CD4-positive, alpha-beta T cell treated with Interleukin-4 for 4 hours (primary cell): ENCODE measurements at places on chromosomes 12 and 14.

DNA sequence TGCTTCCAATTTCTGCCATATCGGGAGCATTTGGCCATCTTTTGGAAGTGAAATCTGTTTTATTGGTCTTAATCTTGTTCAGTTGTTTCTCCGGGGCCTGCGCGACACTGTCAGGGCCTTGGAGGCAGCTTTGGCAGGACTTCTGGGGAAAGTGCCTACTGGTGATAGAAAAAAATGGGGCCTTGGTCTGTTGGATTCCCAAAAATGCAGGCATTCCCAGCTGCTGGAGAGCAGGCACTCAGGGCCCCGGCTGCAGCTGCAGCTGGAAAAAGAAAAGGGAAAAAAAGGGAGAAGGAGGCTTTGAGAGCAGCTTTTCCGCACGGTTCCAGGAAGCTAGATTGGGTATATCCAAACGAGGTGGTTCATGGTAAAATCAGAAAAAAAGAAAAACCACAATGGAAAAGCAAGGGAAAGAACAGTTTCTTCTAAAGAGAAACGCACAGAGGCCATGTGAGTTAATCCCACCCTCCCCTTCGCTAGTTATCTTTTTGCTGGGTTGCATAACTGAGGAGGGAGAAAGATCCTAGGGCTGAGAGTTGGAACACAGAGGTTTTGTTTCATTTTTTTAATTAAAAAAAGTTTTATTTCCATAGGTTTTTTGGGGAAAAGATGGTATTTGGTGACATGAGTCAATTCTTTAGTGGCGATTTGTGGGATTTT lies 134.7 kb upstream of the RFLNA start:
- no peak for DNase-seq

GRCh38 chr12:23039834-23040233 lies 414.9 kb downstream of the ETNK1 start:
- DNase-seq, result no peak

DNA sequence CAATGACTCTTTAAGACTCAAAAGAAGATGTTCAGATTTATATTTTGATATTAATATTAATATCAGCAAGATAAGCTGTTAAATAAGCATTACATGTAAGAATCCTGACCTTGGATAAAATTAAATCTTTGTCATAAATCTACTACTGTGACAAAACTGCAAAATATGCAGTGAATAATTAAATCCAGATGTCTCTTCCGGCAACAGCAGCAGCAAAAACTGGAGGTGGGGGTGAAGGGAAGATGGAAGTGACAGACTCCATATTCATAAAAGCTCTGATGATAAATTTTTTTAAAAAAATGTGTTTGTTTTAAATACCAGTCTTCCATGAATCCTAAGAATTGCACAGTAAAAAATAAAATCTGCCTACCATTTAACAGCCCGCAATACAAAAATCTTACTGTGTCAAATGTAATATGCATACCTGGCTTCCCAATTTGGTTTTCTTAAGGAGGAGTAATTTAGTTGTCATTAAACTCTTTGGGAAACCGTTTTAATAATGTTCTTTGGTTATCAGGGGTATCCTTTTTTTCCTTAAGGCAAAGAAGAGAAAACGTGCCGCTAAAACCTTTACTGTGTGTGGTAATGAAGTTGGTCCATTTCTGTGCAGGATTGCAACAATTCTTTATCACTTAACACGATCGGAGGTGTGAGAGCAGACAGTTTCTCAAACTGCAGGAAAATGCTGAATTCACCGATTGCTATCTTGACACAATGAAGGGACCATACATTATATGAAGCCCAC lies 478.2 kb downstream of the DIO2 start:
- no peak for DNase-seq

DNA sequence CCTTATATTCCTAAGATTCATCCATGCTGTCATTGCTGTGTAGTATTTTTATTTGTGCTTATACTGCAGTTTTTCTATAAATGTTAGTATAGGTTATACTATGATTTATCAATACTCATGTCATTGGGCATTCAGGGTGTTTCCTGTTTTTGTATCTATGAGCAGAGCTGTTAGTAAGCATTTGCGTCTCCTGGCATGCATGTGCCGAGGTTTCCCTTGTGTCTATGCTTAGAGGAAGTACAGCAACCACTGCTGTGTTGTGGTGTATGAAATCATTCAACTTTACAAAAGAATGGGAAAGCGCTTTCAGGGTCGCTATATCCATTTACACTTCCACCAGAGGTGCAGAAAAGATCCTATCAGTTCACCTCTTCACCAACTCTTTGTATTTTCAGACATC lies 122.7 kb downstream of the RGS6 start:
- DNase-seq, result no peak

GRCh38 chr14:67722293-67722692 lies 20.6 kb downstream of the RDH12 start:
- DNase-seq, result no peak

- DNase-seq, result no peak
Measured at GRCh38 chr12:105359856-105360255, 29.4 kb downstream of the C12orf75 start.

- no peak for DNase-seq
Measured at GRCh38 chr14:93707475-93707874, 80.8 kb downstream of the PRIMA1 start.

GRCh38 chr12:18217966-18218365 lies 43.4 kb upstream of the PIK3C2G start:
- DNase-seq, result no peak

- no peak for DNase-seq
Measured at GRCh38 chr12:62403031-62403430, 63.6 kb upstream of the MON2 start.

GRCh38 chr12:71846322-71846940 lies 6.9 kb downstream of the TBC1D15 start:
- DNase-seq, result peak; percentile 37

DNA sequence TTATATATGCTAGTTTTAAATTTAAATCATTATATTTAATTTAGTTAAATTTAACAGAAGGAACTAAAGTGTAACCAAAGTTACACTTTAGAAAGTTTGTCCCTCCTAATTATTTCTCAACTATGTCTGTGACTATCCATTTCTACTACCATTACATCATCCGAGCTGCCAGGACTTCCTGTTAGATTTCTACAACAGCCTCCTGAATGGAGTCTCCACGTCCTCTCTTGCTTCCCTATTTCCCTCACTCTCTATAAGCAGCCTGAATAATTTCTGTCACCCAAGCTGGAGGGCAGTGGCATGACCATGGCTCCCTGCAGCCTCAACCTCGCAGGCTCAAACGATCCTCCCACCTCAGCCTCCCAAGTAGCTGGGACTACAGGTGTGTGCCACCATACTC lies 84.1 kb downstream of the TTC7B start:
- DNase-seq, result no peak

DNA sequence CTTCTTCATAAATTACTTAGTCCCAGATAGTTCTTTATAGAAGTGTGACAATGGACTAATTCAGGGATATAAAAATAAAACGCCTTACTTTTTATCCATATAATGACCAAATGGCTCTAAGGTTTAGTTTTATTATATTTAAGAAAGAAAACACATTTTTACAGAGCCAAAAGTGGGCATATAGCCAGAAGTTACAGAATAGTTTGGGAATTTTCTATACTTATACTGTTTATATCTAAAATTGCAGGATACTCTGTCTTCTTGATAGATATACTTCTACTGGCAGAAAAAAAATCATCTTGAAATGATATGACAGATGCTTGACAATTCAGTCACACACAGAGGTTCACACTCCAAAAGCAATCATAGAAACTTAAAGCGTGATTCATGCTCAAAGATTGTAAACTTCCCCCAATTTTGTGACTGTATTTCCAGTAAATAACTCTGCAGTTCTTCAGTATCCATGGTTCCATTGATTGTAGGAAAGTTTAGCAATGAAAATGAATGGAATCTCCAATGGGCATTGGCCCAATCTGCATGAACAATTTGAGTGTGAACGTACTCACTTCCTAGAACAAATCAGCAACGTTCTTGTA lies 307.8 kb downstream of the NOVA1 start:
- DNase-seq, result no peak

GRCh38 chr12:50633955-50634354 lies 129.2 kb downstream of the DIP2B start:
- no peak for DNase-seq

GRCh38 chr12:57178213-57178612 lies 30.8 kb upstream of the LRP1-AS start:
- DNase-seq, result no peak

DNA sequence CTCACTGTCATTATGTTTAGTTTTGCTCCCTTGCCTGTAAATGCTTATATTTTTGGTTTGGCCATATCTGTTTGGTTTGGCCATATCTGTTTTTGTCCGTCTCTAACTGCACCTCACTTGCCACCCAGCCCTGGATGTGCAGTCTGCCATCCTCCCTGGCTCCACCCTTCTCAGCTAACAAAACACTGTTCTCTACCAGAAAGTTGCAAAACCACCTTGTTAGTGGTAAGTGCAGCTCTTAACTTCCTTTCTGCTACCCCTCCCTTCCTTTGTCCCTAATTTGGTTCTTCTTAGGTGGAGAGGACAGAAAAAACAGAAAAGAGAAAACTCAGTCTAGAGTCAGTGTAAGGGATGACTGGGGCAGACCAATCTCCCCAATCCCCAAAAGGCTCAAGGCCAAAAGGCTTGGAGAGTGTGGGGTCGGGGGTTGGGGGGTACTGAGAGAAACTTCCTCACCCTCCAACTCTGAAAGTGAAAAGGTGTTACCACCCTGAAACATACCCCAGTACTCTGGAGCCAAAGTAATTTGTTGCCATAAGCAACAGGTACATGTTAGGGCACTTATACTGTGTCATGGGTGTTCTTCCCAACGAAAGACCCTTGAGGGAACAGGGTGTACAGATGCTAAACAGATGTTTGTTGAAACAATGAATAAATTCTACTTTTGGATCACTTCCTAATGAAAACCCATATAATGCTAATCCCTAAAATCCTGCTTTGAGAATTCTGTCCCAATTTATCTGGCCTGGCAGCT lies 5.0 kb downstream of the BIN2 start:
- peak; percentile 82 for DNase-seq

- no peak for DNase-seq
Measured at GRCh38 chr12:115943630-115944391, 333.7 kb downstream of the MED13L start.

GRCh38 chr12:117972301-117972700 lies 3.5 kb upstream of the KSR2 start:
- no peak for DNase-seq

- DNase-seq, result no peak
Measured at GRCh38 chr12:75294336-75294735, 35.8 kb downstream of the CAPS2 start.

GRCh38 chr14:100012478-100013327 lies 52.5 kb upstream of the EVL start:
- no peak for DNase-seq

DNA sequence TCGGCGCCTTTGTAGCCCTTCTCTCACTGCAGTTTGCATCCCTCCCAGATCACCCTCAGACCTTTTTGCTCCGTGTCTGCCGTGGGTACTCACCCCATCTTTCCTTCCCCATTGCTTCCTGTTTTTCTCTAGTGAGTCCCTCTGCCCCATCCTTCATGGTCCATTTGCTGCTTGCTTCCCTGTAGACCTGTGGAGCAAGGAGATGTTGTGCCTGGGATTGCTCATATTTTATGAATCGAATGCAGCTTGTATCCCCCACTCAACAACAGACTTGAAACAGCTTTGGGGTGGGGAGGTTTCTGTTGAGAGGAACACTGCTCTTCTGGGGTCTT lies 661 bp downstream of the DENR start:
- DNase-seq, result no peak

- no peak for DNase-seq
Measured at GRCh38 chr14:94768141-94768520, 1.8 kb downstream of the GSC start.

- DNase-seq, result no peak
Measured at GRCh38 chr14:30527196-30527595, 31.8 kb upstream of the G2E3 start.

DNA sequence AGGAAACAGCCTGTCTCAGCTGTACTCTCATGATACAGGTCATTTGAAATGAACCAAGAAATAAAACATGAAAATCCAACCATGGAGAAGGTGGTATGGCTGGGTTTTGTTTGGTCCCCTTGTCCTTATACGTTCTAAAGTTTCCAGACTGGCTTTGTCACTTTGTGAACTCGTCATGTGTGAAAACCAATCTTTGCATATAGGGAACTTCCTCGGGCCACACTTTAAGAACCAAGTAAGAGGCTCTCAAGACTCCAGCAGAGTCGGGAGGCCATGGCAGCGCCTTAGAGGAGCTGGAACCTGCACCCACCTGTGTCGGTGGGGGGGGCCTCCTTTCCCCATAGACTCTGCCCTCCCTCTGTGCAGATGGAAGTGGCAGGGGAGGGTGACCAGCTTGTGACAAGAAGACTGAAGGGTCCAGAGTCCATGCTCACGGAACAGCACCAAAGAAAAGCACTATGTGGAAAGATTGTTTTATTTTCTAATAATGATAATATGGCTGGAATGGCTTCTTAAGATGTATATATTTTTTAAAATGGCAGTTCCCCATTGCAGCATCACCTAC lies 125.3 kb downstream of the ESRRB start:
- no peak for DNase-seq

- DNase-seq, result no peak
Measured at GRCh38 chr14:32635061-32635719, 303.5 kb upstream of the NPAS3 start.

GRCh38 chr12:57793920-57794319 lies 11.3 kb downstream of the TSFM start:
- DNase-seq, result no peak

GRCh38 chr14:45680531-45680930 lies 427.5 kb upstream of the MIS18BP1 start:
- DNase-seq, result no peak

- DNase-seq, result no peak
Measured at GRCh38 chr14:91985008-91985407, 37.5 kb upstream of the FBLN5 start.

GRCh38 chr14:32414808-32415255 lies 85.7 kb downstream of the AKAP6 start:
- DNase-seq, result no peak

DNA sequence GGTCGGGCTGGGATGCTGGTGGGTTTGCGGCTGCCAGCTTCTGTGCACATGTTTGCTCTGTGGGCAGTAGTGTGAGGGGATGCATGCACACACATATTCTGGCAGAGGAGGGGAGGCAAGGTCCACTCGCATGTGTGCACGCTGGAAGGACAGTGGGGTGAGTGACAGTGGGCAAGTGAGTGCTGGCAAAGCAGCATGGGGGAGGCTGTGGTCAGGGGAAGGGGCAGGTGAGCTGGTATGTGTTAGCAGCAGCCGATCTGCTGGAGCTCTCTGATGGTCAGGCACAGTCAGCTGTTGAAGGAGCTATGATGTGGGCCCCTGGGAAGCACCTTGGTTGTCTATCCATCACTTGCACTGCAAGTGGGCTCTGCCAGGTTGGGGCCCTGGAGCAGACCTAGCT lies 170.3 kb downstream of the NTS start:
- no peak for DNase-seq

DNA sequence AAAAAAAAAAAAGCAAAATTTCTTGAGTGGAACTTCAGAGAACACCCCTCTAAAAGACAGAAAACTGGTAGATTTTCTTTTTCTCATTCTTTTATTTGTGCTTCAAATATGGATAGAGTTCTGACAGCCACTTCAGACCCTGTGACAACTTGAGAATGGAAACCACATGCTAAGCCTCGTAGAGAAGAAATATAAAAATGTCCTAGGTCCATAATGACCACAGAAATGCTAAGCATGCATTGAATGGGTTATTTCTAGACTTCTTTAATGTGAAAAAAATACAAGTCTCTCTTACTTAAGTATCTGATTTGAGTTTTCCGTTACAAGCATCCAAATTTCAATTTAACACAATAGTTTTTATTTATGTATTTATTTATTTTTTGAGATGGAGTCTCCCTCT lies 28.3 kb upstream of the DIO2 start:
- no peak for DNase-seq

GRCh38 chr12:54020591-54021405 lies 7.4 kb upstream of the HOXC6 start:
- DNase-seq, result no peak
